ENCODE measurements at places on chromosomes 7 and 10.
A peak's percentile ranks its signal among the peaks of the same experiment; 100 is the strongest.

DNA sequence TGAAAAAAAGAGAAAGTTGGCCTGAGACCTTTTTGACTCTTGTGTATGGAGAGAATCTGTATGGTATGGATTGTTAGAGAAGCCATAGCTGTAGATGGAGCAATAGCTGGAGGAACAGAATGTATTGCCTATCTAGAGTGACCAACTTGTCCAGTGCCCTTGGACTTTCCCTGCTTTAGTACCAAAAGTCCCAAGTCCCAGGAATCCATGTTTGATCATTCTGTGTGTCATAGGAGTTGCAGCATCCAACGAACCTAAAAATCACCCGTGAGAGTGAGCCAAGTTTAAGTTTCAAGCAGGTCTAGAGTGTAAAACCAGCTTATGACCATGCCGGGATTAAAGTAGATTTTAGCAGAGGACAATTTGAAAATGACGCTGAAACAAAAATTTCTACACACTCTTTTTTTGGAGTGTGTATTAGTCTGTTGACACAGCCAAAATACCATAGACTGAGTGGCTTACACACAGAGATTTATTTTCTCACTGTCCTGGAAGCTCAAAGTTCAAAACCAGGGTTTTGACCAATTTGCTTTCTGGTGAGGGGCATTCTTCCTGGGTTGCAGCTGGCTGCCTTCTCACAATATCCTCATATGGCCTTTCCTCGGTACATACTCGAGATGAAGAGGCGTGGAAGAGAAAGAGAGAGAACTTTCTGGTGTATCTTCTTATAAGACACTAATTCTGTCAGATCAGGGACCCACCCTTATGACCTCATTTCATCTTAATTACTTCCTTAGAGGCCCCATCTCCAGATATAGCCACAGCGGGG, 36.9 kb upstream of the ZNF518A start:
- no peak for DNase-seq

DNA sequence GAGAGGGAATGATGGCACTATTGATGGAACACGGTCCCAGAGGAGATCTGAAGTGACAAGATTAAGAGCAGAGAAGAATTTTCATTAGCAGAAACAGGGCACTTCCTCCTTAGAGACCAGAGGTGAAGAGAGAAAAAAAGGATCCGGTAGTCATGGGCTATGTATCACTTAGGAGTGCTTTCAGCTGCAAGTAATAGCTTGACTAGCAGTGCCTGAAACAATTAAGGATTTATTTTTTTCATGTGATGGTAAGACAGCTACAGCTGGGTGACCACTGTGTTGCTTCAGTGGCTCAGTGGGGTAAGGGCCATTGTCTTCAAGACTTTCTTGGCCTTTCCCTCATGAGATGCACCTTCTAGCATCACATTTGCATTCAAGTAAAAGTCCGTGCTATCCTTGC, 515.1 kb upstream of the GALNT17 start:
- DNase-seq: no peak

GRCh38 chr7:139403601-139404000, 43.9 kb downstream of the LUC7L2 start:
- no peak for DNase-seq

DNA sequence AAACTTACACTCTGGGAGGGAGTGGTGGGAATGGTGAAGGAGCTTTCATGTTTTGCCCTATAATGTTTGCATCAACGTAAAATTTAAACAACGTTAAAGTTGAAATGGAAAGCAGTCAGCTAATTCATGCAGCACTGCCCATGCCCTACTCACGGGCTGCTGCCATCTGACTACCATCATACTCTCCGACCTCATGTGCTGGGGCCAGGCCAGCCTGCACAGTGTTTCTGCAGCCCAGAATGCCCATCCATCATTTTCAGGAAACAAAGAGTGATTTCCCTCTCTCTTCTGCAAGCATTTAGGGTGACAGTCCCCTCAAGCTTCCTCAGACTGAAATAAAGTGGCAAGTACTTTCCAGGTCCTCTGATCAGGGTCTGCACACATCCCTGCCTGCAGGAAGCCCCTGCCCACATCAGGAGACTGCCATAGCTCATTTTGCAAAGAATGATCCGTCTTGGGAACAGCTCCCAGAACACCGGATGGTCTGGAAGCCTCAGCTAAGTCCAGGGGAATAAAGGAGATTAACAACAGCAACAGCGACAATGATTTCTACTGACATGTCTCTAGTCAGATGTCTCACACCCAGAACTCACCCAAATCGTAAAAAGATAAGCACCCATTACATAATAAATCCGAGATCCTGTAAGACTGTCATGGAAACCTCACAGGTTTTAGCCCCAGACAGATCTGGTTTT, 40.3 kb downstream of the ARHGAP22 start:
- no peak for DNase-seq

- DNase-seq: peak; percentile 91
Measured at GRCh38 chr7:101410743-101411507, 48.2 kb downstream of the COL26A1 start.

GRCh38 chr10:101231092-101231491, 1.8 kb upstream of the LBX1 start:
- no peak for DNase-seq

- no peak for DNase-seq
Measured at GRCh38 chr10:18497806-18498369, 153.5 kb downstream of the NSUN6 start.

GRCh38 chr10:52110576-52110975, 203.5 kb upstream of the DKK1 start:
- DNase-seq: no peak
